ENCODE measurements at places on chromosomes 13 and 19.

- peak; percentile 24 for DNase-seq
Observed at GRCh38 chr19:53394522-53394973, 401 bp upstream of the ZNF765 start.

- DNase-seq, result no peak
Observed at GRCh38 chr19:13329766-13330165, 176.5 kb downstream of the CACNA1A start.

GRCh38 chr19:39845933-39846677 lies at the start of gene FBL:
Gene FBL (minus strand): TSS chr19:39846379. CDS start chr19:39846300, 79 bp downstream.
- peak; percentile 91 for DNase-seq

DNA sequence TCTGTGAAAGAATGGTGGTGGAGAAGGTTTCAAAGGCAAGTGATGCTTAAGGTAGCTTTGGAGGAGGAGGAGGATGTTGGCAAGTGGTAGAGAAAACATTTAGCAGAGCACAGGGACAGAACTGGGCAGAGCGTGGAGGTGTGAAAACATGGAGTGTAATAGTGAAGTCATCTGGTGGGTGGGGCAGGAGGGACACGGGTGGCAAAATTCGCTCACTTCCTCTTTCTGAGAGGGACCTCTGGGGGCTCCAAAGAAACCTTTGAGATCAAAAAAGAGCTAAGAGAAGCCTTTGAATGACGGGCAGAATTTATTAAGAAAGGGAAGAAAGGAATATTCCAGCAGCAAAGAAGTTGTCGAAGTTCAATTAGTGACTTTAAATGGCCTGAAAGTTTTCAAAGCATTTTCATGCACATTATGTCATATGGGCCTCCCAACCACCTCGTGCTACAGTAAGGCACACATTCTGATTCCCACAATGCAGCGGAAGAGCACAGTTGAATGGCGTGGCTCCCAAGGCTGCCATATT lies 82.8 kb downstream of the STARD13 start:
- DNase-seq, result no peak

GRCh38 chr13:79295906-79296706 lies 109.9 kb downstream of the RBM26 start:
- DNase-seq, result no peak

GRCh38 chr13:28843639-28844038 lies 23.5 kb downstream of the MTUS2 start:
- no peak for DNase-seq

- DNase-seq, result peak; percentile 77
Observed at GRCh38 chr19:4186087-4186993, 3.9 kb downstream of the ANKRD24 start.

DNA sequence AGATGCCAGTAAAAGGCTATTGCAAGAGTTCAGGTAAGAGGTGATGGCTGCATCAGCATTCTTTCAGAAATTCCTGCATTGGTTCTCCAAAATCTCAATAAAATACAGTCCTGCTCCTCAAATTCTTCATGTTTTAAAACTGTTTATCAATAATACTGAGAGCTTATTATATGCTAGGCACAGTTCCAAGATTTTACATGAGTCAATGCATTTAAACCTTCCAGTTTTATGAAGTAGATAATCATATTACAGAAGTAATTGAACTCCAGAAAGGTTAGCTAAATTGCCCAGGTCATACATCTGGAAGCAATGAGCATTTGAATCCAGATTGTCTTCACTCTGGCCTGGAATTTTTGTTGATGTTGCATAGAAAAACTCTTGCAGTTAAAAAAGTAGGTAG lies 282.9 kb upstream of the SLITRK6 start:
- DNase-seq, result no peak

- no peak for DNase-seq
Observed at GRCh38 chr19:6825076-6825774, 52.7 kb downstream of the VAV1 start.

- DNase-seq, result no peak
Observed at GRCh38 chr13:90613076-90613795, 734.3 kb upstream of the MIR17HG start.

DNA sequence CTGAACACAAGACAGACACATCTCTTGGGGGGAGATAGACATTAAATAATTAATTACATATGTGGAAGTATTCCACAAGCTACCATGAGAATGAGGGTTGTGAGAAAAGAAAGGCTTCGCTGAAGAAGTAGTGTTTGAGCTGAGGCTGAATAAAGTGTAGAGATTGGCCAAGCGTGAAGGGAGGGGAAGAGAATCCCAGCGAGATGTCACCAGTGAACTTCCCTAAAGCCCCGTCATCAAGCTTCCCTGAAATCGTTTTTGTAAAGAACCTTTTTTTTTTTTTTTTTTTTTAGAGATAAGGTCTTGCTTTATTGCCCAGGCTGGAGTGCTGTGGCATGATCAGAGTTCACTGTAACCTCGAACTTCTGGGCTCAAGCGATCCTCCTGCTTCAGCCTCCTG lies 235.2 kb downstream of the KCNRG start:
- DNase-seq, result no peak

GRCh38 chr13:107843681-107844080 lies 371.7 kb downstream of the LIG4 start:
- no peak for DNase-seq

GRCh38 chr13:34926508-34926907 lies 15.6 kb upstream of the NBEA start:
- DNase-seq, result no peak

DNA sequence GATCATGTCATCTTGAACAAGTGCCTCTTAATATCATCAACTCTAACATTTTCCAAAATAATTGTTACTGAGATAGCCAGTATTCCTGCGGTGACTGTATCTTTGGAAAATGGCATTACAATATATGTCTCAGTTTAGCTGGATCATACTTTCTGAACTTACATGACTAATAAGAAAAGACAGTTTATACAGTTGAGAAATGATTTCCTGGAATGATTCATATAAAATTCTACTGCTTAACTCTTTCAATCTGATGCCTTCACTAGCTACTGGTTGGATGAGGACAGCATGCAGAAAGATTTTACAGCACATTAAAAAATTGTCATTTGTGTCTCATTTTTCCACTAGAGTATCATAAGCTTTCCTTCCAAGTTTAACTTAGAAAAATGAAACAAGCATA lies 302.1 kb downstream of the PCDH17 start:
- DNase-seq, result no peak

DNA sequence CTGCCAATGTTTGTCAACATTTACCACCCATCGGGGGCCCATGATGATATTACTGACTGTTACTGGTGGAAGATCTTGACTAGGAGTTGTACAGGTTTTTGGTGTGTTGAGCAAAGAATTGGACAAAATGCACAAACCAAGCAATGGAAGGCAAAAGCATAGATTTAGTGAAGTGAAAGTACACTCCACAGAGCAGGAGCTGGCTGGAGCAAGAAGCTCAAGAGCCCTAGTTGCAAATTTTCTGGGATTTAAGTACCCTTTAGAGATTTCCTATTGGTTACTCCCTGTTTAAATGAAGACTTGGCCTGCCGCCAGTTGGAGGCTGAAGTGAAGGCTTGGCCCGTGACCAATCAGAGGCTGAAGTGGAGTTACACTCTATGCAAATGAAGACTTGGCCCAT lies 128.6 kb upstream of the KL start:
- no peak for DNase-seq

GRCh38 chr19:6716610-6716970 lies 3.9 kb downstream of the C3 start:
- no peak for DNase-seq

- DNase-seq, result no peak
Observed at GRCh38 chr13:45511310-45512097, 46.8 kb downstream of the COG3 start.

DNA sequence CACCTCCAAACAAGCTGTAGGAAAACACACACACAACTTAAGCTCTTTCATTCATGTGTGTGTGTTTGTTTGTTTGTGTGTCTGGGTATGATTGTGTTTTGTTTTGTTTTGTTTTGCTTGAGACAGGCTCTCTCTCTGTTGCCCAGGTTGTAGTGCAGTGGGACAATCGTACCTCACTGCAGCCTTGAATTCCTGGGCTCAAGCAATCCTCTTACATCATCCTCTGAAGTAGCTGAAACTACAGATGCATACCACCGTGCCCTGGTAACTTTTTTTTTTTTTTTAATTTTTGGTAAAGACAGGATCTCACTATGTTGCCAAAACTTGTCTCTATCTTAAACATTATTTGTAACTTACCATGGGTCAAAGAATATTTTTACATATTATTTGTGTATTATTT lies 431.7 kb downstream of the SLITRK1 start:
- no peak for DNase-seq

Data from omental fat pad (tissue), 4 donors.